ENCODE measurements at places on chromosomes 12 and 14.

- no peak for DNase-seq
Observed at GRCh38 chr12:7373226-7373625, 69.4 kb downstream of the ACSM4 start.

DNA sequence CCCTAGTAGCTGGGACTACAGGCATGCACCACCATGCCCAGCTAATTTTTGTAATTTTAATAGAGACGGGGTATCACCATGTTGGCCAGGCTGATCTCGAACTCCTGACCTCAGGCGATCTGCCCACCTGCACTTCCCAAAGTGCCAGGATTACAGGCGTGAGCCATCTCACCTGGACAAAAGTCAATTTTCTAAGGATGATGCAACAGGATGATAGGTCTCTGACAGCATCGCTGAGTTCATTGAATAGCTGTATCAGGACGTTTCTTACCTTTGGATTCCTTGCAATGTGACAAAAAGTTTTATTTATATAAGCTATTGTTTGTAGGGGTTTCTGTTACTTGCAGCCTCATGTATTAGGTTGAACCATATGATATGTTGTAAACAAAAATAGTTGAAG is 55.5 kb upstream of the PCED1B start:
- no peak for DNase-seq

- DNase-seq: no peak
Observed at GRCh38 chr12:120364487-120364886, 4.5 kb downstream of the MSI1 start.

DNA sequence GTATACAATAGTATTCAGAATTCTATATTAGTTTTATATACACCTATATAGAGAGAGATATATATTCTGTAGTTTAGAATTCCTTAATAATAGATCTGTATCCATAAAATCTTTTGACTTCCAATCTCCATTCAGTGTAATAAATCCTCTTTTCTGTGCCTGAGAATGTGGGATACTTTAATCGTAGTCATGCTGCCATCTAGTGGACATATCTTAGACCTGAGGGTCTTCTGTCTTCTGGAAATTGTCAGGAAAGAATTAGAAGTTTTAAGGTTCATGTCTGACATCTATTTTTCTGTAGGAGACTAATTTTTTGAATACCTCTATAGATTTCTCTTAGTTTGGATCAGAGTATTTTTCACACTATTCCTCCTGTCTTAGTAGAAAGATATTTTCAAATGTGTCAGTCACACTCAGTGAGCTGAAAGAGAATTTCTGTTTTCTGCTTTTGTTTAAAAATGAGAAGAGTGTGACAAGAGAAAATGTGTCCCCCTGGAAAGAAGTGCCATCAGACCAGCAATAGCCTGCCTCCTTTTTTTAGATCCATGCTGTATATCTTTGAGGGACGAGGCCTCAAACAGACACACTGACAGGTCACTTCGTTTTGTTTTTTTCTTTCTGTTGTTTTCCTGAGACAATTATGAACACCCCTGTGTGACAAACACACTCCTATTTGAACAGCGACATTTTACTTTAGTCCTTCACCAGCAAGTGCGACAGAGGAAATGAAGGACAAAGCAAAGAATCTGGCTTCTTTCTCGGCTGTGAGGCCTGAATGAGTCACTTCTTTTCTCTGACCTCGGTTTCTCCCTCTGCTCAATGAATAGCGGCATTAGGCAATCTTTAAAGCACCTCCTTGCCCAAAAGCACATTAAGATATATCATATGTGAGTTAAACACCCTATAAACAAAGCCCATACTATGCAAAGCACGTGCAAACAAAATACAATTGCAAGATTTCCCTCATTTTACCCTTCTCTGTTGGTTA is 96.3 kb downstream of the GALC start:
- no peak for DNase-seq

DNA sequence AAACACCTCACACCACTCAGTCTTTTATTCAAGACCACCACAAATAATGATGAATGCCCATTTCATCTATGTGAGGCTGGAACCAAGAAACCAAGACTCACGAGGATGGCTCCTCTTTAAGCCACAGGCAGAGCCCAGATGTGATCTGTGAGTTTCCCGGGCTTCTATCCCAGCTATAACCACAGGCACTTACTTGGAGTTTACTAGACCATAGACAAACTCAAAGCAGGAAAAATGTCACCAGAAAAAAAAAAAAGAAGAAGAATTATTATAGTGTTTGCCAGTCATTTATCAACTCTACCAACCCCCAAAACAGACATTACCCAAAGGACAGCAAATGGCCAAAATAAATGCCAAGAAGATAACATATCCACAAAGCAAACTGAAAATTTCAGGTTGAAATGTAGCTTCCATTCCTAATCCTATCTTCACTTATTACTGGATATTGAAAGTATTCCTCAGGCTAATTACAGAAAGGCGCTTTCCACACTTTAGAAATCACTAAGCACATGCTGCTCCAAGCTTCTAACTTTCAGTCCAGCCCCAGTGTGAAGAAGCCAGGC is 44.7 kb downstream of the ZFYVE1 start:
- DNase-seq: no peak

DNA sequence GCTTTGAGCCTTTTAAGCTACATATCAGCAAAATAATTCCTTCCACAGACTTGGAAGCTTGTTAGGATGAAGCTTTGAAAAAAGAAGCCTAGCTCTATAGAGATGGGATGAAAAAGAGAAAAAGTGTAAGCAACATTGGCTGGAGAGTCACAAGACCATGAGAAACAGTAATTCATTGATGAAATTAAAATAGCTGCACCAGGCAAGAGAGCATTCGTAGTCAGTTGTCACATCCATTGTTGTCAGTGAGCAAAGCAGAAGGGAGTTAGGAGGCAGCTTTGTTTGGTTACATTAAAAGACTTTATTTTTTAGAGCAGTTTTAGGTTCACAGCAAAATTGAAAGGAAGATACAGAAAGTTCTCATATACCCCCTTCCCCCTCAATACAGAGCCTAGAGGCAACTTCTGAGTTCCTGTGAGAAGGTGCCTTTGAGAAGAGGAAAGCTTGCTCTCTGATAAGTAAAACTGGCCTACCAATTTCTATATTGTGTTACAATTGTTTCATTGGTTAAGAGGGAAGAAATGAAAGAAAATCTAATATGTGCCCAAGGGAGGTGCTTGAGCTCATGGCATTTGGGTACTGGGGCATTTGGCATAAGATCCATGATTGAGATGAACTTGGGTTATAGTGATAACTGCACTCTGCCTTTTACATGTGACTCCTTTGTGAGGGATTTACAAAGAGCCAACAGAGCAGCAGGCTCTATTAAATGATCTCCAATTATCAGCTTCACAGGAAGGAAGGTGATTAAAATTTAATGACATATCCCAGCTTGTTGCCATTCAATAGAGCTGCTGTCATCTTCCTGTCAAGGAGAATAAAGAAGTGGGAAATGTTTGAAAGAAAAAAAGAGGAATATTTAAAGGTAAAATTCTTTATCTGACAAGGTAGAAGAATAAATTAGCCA is 361.3 kb upstream of the TMTC1 start:
- DNase-seq: no peak

DNA sequence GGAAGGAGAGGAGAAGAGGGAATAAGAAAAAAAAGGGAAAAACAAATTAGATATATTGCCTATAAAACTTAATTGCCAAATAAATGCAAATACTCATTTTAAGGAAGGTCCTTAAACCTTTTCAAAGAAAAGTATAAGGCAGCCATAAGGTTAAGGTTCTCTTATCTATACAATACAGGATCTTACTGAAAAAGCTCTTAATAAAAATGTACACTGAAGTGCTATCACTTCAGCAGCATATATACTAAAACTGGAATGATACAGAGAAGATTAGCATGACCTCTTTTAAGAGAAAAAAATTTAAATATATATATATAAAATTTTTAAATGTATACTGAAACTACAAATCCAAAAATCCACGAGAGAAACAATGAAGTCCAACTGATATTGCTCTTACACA is 65.6 kb downstream of the PPP2R5E start:
- DNase-seq: no peak

DNA sequence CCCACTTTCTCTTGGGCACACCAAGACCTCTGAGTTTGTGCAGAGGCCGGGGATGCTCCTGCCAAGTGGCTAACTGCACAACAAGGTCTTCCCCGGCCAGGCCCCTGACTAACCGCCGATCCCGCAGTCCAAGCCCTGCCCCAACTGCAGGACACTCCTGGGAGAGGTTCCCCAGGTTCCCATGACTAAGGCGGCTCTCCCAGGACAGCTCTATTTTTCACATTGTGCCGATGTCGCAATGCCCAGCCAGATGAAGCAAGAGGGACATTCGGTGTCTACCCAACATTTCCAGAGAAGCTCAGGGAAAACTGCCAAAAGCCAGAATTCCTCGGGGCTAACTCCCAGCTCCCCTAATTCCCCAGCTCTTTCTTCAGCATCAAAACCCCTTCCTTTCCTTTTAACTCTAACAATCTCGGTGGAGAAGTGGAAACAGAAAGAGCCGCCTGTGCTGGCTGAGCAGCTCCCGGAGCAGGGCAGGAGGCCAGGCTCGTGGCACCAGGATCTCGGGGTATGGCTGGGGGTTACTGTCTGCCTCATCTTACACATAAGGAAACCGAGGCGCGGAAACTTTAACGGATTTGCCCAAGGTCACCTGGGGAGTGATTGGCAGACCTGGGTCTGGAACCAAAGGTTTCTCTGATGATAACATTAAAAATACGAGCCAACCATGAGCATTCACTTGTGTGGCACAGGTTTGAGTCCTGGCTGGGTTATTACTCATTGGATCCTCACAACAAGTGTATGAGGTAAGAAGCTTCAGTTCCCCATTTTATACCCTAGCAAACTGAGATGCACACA is 318.2 kb downstream of the BCL11B start:
- no peak for DNase-seq

GRCh38 chr12:128140551-128140950 is 126.4 kb upstream of the TMEM132C start:
- DNase-seq: no peak

DNA sequence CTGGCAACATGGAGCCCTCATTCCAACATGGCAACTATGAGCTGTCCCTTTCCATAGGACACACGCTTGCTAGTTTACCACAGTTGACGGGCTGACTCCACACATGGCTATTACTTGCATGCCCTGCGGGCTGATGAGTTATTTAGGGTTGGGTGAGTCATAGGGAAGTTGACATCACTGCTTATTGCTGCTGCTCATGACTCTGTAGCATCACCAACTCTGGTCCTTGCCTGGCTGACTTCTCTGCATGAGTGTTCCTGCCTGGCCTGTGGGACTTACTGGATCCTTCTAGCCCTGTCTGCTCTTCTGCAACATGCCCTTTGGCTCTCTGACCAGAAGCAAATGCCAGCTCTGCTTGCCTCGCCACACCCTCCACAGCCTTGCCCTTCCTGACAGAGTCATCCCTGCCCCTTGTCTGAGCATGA is 199.5 kb downstream of the ANO6 start:
- no peak for DNase-seq

DNA sequence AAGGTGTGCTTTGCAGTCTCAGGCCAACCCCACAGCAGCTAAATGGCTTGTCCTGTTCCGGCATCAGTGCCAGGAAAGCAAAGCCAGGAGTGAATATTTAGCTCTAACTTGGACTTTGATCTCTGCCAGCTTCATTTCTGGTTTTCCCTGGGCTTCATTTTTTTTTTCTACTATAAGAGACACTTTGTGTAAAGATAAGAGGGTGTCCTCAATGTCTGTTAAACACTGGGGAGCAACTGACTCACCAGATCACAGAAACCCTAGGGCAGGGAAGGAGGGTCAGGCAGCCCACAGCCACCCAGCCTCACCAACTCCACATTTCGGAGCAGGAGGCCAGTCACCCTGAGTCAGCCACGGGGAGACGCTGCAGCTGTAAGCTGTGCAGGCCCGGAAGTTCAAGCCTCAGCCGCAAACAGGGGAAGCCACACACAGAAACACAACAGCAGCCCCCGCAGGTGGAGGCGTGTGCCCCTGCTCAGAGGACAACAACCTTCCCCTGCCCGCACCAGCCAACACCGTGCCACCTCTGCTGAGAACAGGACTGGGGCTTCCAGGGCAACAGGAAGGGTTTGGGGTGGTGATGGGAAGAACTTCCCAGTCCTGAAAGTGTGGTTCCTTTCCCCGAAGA is 6.3 kb downstream of the TNFRSF1A start:
- peak; percentile 76 for DNase-seq

DNA sequence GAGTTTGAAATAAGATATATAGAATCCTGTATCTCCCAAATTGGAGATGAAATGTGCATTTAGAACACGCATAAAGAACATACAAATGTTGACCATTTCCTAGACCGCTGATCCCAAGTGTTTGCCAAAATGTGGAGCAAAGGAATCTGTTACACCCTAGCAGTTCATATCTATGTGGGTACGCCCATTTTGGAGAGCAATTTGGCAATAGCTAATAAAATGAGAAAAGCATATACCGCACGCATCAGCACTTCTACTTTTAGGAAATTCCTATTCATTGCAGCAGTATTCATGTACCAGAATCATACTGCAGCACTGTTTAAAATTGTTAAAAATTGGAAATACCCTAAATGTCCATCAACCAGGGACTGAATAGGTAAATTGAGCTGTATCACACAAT is 937.8 kb downstream of the BCL11B start:
- DNase-seq: no peak

- no peak for DNase-seq
Observed at GRCh38 chr14:32005628-32006027, 71.5 kb upstream of the ARHGAP5 start.

GRCh38 chr12:49875115-49875720 is 28.5 kb downstream of the FAIM2 start:
- DNase-seq: peak; percentile 25

DNA sequence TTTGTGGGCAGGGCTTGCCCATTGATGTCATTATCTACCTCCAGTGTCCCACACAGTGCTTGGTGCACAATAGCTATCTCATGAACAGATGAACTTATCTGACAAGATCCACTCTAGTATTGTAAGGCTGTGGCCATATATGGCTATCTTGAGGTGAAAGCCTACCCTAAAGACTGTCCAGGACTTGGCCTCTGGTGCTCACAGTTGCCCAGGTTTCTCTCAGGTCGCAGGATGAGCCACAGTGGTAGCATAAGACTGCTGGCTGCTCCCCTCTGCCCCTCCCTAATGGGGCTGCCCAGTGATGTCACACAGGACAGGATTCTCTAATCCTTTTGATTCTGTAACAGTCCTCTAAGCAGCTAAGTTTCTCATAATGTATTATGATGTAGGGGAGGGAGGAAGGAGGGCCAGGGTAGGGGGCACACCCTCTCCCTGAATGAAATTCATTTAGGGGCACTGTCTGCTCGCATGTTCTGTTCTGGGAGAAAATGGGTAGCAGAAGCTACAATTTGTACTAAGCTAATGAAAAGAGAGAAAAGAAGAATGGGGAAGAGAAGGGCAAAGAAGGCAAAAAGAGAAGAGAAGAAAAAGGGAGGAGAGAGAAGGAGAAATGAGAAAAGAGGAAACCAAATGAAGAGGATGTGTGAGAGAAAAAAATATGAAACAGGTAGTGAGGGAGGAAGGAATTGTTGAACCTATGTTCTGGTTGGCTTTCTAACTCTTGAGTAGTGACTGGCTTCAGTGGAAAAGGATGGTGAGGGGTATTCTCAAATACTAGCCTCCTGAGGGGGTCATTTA is 3.4 kb upstream of the PPM1A start:
- no peak for DNase-seq

GRCh38 chr14:50714450-50715073 is 46.5 kb upstream of the SAV1 start:
- DNase-seq: no peak
